ENCODE measurements at places on chromosomes 5 and 9. TPM values are rescaled to one million over a fixed set of nuclear protein-coding genes. Genes with fewer than 3 reads are reported as not detected.

DNA sequence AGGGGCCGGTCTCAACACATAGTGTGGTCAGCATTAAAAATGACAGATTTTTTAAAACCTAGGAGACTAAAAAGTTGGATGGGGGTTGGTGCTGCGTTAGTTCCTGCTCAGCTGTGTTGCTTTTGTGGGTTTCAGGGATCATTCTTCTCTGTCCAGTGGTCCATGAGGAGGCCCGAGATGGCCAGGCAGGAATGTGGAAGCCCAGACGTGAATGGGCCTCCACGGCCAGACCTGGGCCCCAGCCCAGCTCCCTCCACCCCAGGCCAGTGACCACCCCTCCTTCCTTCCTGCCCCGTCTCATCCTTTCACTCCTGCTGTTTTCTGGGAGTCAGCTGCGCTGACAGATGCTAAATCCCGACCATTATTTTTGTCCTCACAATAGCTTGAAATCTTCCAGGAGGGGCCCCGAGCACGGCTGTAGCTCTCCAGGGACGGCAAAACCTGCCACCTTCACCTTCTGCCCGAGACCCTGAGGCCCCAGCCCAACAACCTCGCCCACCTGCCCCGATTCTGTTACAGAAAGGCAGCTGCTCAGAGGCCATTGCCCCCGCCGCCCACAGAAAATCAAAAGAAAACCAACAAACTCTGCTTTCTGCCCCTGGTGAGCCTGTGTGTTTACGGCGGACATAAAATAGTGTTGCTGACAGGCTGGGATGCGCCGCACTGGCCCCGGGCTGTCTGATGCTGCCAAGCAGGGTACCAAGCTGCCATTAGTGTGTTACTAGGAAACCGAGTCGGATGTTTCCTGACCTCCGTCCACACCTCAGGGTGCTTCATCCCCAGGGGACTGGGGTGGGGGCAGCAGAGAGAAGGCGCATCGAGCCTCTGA lies 83.7 kb upstream of the SARDH start:
- H3K36me3 ChIP-seq: no peaks in the 10 kb centered on the region
- H3K4me3 ChIP-seq: no peak overlapping the region
- peak overlapping the region; percentile 87 for H3K27ac ChIP-seq

The FABP6 gene
- total RNA-seq: 1.9 TPM

The CARD9 gene
- total RNA-seq: 0.38 TPM

The SFXN1 gene
- 114 TPM for total RNA-seq

- H3K36me3 ChIP-seq: no peaks in the 10 kb centered on the region
- no peaks in the 10 kb centered on the region for H3K4me1 ChIP-seq
- no peak overlapping the region for H3K27ac ChIP-seq
These were observed 120.1 kb upstream of the LPCAT1 start for GRCh38 chr5:1643651-1644392.

DNA sequence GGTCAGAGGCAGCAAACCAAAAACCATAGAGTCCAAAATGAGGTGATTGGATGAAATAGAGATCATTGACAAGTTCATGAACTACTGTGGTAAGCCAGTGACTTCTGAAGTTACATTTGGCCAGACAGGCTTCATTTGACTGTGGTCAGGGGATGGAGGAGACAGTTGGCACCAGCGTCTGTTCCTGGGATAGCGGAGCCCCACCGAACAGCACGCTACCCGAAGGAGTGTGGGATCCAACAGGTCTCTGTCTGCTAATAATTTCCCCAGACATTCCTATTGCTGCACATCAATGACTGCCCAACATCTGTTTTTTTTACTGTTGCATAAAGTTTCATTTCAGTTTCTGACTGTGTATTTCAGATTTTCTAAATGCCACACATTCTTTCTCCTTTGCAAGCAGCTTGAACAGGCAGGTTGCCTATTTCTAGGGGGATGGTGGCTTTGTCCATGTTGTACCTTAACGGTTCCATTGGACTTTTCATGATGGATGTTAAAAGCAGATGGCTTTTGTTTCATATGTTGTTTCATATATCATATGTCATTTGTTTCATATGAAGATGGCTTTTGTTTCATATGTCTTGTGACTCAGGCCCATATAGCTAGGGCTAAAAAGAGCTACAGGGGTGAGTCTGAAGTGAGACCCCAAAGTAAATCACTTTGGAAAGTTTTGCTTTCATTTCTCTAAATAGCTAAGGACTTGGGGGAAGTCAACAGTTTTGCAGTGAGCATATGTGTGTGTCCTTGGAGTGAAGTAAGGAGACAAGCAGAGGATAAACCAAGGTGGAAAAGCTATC lies 180.8 kb downstream of the GOLPH3 start:
- no peak overlapping the region for H3K4me3 ChIP-seq
- no peaks in the 10 kb centered on the region for H3K36me3 ChIP-seq
- H3K4me1 ChIP-seq: no peaks in the 10 kb centered on the region
- no peak for DNase-seq

The SLC45A2 gene
- total RNA-seq: 0.20 TPM

DNA sequence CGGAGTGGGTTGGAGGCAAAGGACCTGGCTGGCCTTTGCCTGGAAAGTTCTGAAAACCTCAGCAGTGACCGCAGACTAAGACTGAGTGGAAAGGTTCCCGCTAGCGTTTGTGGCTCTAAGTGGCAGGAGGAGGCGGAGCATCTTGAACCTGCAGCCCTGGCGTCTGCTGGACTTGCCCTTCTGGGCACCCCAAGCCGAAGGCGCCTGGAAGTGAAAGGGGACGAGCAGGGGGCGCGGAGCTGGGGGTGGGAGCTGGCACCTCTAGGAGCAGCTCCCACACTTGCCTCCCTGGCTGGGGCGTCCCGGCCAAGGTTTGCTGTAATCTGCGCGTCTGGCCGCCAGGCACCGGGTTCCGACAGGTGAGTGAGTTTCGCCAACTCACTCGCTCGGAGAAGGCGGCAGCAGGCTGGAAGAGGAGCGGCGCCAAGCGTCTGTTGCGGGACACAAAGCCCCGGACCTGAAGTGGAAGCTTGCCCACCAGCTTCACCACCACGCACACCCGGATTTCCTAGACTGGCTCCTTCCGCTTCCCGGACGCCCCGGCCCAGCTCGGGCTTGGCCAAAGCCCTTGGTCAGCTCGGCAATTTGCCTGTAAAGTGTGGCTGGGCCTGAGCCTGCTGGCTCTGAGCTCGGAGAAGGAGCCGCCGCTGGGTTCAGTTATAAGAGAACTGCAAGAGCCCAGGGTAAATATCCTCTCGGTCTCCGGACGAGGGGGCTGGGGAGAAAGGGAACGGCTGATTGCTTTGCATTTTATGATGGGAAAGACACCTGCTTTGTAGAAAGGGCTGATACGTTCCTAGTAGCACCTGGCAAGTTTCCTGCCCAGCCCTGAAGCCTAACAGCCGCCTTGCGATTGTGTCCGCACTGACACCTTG lies at the start of gene GNA14:
TSS of gene GNA14 (minus strand) at position 89 of the 875 bp plus-strand sequence. CDS start 529 bp downstream, outside the sequence.
- no peaks in the 10 kb centered on the region for H3K36me3 ChIP-seq
- H3K27me3 ChIP-seq: peaks cover 48% of the 10 kb centered on the region
- no peak within 1 kb of the TSS for H3K27ac ChIP-seq
- peak within 1 kb of the TSS; percentile 73 for H3K4me3 ChIP-seq
- peak; percentile 91 for DNase-seq

The PCDHGA1 gene
- 0.38 TPM for total RNA-seq

GRCh38 chr5:95029569-95030366 lies 255.1 kb downstream of the MCTP1 start:
- no peaks in the 10 kb centered on the region for H3K27me3 ChIP-seq
- DNase-seq: no peak
- H3K4me1 ChIP-seq: no peaks in the 10 kb centered on the region
- H3K27ac ChIP-seq: no peak overlapping the region

The PCA3 gene
- not detected for total RNA-seq

GRCh38 chr5:53445569-53445968 lies 34.9 kb upstream of the FST start:
- H3K4me1 ChIP-seq: peaks cover 2% of the 10 kb centered on the region
- DNase-seq: no peak
- no peaks in the 10 kb centered on the region for H3K27me3 ChIP-seq
- H3K27ac ChIP-seq: no peak overlapping the region
- H3K36me3 ChIP-seq: no peaks in the 10 kb centered on the region

- H3K36me3 ChIP-seq: no peaks in the 10 kb centered on the region
- peak; percentile 78 for DNase-seq
These were observed 1.1 kb upstream of the CXXC5 start for GRCh38 chr5:139646912-139647505.

DNA sequence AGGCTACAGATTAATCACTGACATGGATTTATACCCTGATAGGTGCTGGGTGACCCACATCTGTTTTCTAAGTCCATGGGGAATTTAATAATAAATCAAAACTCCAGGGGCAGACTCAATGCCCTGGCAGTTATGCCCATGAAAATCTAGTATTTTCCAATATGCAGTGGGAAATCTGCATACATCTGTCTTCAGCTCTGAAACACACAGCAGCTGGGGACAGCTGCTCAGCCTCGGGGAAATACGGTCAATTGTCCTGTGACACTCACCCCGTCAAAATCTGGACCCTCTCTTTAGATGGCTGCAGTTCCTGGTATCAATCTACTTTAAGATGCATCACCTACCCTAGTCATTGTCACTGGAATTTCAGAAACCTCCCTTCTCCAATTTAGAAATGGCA lies 12.7 kb upstream of the C1QTNF3 start:
- H3K4me1 ChIP-seq: peaks cover 3% of the 10 kb centered on the region
- H3K27ac ChIP-seq: no peak overlapping the region
- no peak for DNase-seq
- H3K4me3 ChIP-seq: no peak overlapping the region

The IL4 gene
- total RNA-seq: not detected

The PSIP1 gene
- total RNA-seq: 226 TPM

- no peak overlapping the region for H3K4me3 ChIP-seq
- no peaks in the 10 kb centered on the region for H3K27me3 ChIP-seq
- H3K36me3 ChIP-seq: peaks cover 83% of the 10 kb centered on the region
- H3K4me1 ChIP-seq: no peaks in the 10 kb centered on the region
These were observed 27.4 kb downstream of the DROSHA start for GRCh38 chr5:31504529-31504928.

DNA sequence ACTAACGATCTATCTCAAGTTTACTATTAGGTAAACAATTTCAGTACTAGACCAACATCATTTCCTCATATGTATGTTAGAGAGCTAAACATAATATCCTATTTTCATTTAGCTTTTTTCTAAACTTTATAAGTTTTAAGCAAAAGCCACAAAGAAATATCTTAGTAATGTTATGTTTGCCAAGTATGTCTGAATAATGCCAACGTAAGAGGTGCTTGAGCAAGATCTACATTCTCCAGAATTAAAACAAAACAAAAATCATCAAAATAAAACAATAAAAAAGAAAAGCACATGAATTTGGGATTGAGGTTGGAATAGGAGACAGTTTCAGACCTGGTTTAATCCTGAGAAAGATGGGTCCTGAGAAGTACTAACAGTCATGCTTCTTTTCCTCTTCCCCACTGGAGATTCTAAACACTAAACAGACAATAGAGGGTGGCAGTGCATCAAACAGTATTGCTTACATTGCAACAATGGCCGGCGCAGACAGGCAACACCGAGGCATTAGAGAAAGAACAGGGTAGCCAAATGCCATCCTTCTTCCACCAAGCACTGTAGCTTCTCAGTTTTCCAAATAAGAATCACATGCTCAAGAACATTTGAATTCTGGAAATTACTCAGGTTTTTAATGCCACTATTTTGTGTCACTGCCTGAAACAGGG lies 33.6 kb downstream of the CSNK1A1 start:
- no peak overlapping the region for H3K27ac ChIP-seq
- no peak for DNase-seq
- H3K27me3 ChIP-seq: no peaks in the 10 kb centered on the region
- no peak overlapping the region for H3K4me3 ChIP-seq
- H3K36me3 ChIP-seq: peaks cover 87% of the 10 kb centered on the region

The OTP gene
- not detected for total RNA-seq

GRCh38 chr9:9392755-9393154 lies 1220.0 kb downstream of the PTPRD start:
- H3K4me3 ChIP-seq: no peak overlapping the region
- DNase-seq: peak; percentile 43
- H3K27ac ChIP-seq: no peak overlapping the region

DNA sequence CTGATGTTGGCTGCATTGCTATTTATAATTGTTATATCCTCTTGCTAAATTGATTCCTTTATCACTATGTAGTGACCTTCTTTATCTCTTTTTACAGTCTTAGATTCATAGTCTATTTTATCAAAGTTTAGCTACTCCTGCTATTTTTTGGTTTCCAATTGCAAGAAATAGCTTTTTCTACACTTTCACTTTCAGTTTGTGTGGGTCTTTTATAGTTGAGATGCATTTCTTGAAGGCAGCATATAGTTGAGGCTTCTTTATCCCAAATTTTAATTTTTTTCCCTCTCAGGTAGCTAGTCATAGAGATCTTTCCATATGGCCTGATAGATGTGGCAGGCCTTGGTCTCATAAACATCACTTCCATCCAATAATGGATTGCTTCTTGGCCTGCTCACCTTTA lies 228.5 kb downstream of the COMMD10 start:
- no peak for DNase-seq
- no peaks in the 10 kb centered on the region for H3K4me1 ChIP-seq
- no peak overlapping the region for H3K4me3 ChIP-seq
- no peak overlapping the region for H3K27ac ChIP-seq
- H3K27me3 ChIP-seq: no peaks in the 10 kb centered on the region
- no peaks in the 10 kb centered on the region for H3K36me3 ChIP-seq

The PRRX2 gene
- 4.4 TPM for total RNA-seq

The OR2K2 gene
- not detected for total RNA-seq

The PAIP1 gene
- 124 TPM for total RNA-seq

The SPARC gene
- 682 TPM for total RNA-seq

DNA sequence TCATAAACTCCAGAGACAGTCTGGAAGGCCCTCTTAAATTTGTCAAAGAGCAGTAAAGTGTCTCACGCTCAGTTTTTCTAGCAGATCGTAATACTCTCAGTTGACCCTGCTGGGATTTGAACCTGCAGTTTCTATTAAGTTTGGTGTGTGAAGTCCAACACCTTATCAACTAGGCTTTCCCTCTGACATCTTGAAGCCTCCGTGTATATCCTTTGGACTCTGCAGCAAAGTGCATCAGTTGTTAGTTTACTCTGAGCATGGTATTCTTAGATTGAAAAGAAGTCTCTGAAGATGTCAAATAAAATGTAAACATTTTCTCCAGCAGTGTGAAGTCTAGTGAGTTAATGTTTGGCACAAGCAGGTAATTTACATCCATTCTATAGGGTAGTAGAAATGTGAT lies 2.4 kb downstream of the FUBP3 start:
- peaks cover 7% of the 10 kb centered on the region for H3K4me1 ChIP-seq
- no peak overlapping the region for H3K27ac ChIP-seq
- H3K4me3 ChIP-seq: no peak overlapping the region
- no peak for DNase-seq

DNA sequence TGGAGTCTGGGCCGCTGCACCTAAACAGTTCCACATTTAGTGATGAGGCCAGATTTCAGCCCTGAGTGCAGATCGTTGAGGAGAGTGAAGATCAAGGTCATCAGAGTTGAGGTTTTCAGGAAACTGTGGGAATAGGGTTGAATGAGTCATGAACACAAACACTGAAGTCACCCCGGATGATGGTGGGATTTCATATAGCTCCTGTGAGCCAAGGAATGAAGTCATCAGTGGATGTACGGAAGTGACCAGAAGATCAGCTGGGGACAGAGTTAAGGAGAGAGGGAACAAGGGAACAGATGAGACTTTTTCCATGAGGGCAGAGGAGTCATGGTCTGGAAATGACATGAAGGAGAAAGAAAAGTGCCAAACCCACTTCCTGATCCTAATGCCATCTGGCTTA lies 36.5 kb downstream of the PALM2AKAP2 start:
- H3K36me3 ChIP-seq: no peaks in the 10 kb centered on the region
- no peaks in the 10 kb centered on the region for H3K4me1 ChIP-seq
- H3K27ac ChIP-seq: no peak overlapping the region
